ENCODE measurements at places on chromosomes 5 and 9.
A peak's percentile ranks its signal among the peaks of the same experiment; 100 is the strongest.

DNA sequence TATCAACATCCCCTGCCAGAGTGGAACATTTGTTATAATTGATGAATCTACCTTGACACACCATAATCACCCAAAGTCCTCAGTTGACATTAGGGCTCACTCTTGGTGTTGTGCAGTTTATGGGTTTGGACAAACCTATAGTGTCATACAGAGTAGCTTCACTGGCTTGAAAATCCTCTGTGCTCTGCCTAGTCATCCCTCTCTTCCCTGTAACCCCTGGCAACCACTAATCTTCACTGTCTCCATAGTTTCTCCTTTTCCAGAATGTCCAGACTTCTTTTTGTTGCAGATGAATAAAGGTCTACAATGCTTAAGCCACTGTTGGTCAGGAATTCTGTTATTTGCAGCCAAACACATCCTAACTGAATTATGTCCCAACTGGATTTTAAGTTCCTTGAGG is 22.5 kb upstream of the SUB1 start:
- no peak for DNase-seq

DNA sequence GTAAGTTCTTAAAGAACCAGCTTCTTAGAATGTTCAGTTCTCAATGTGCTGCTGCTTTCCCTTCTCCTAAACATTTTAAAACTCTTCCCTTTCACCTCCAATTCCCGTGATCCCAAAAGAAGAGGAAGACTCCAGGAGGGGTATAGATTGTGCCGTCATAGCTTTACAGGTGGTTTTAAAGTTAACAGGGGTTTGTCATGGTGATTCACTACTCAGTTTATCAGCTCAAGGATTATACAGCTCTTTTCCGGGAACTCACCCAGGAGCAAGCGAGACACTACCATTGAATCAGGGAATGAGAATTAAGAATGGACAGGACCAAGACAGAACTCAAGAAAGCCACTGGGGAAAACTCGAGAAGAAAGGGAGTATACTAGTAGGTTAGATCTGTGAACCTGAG is 178.8 kb downstream of the NR3C1 start:
- DNase-seq, result no peak

DNA sequence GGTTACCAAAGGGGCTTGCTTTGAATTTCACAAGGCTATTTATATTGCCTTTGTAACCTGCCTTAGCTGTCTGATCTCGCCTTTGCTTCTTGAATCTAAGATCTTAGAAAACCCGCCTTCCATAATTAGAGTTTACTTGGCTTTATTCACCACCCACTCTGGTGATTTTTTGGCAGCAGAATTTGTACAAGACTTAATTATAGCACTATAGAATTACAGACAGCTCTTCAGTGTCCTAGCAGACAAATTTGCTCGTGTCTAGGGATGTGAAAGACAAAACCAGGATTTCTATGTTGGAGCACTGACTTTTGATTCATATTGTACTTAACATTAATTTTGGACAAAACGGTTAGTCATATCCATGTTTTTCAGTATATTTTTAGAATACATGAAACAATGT is 306.6 kb downstream of the ADGRV1 start:
- no peak for DNase-seq

- DNase-seq, result no peak
These were observed 11.4 kb downstream of the PAM start for GRCh38 chr5:102766295-102767090.

- no peak for DNase-seq
These were observed 644.4 kb downstream of the PDE4D start for GRCh38 chr5:59249160-59249559.

- peak; percentile 4 for DNase-seq
These were observed 53.1 kb upstream of the TYRP1 start for GRCh38 chr9:12640016-12640587.

GRCh38 chr5:37570597-37570996 is 191.5 kb downstream of the WDR70 start:
- no peak for DNase-seq

DNA sequence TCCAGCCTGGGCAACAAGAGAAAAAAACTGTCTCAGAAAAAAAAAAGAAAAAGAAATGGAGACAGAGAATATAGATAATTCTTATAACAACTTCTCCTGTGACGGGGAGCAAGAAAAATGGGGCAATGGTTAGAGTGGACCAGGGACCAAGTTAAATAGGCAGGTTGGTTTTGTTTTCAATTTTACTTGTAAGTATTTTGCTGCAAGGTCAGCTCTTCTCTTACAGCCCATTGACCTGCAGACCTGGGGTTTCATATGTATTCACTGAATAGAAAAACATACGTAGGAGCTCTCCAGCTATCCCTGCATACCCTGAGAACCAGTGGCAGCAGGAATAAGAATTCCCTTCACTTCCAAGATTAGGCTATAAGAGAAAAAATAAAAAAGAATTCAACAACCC is 29.2 kb upstream of the IL13 start:
- DNase-seq, result no peak

- peak; percentile 17 for DNase-seq
These were observed 1.9 kb upstream of the CDKN2B start for GRCh38 chr9:22010866-22011625.

GRCh38 chr9:20325008-20325407 is 297.3 kb downstream of the MLLT3 start:
- DNase-seq, result no peak

DNA sequence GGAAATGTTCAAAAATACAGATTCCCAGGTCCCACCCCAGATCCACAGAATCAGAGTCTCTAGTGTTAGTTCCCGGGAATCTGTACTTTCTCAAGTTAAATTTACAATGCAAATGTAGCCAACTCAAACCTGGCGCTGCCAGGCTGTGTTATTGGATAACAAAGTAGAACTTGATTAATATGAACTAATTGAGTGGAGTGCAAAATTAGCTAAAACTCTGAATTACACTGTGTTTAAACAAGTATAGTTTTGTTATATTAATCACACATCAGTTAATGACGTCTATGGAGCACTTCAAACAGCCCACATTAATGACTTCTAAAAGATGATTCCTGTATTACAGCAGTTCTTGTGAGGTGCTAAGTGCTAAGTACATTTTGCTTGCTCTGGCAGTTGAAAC is 32.4 kb upstream of the CYFIP2 start:
- DNase-seq, result no peak

GRCh38 chr9:18847576-18848275 is 185.3 kb downstream of the SAXO1 start:
- no peak for DNase-seq

All from fibroblast of skin of left biceps (primary cell).